ENCODE measurements at places on chromosomes 5 and 9.

DNA sequence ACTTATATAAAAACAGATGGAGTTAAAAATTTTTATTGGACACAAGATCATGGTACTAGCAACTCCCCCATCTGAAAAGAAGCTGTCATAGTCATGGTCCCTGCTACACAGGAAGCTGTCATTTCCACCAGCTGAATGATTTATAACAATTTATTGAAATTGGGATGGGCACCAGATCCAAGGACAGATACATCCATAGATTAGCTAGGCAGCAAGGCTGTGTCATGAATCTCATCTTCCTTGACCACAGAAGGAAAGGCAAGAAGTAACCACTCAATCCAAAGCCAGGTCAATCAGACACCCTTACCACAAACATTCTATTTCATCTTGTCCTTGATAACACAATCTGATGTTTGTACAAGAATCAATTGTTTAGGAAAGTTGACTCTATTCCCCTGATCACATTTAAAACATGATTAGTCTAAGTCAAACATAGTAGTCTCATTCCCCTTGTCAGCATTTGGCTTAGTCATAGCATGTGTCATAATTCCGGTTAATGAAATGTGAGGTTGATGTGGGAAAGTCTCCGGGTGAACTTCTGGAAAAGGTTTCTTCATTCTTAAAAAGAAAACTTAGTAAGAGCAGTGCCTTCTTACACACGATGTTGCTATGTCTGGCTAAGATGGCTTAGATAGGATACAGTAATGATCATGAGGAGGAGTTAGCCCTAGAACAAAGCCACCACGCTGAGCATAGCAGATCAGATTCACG lies 462.6 kb upstream of the PAPPA start:
- peak; percentile 97 for DNase-seq

- DNase-seq = no peak
These were observed 132.9 kb downstream of the PALM2AKAP2 start for GRCh38 chr9:109912726-109913460.

DNA sequence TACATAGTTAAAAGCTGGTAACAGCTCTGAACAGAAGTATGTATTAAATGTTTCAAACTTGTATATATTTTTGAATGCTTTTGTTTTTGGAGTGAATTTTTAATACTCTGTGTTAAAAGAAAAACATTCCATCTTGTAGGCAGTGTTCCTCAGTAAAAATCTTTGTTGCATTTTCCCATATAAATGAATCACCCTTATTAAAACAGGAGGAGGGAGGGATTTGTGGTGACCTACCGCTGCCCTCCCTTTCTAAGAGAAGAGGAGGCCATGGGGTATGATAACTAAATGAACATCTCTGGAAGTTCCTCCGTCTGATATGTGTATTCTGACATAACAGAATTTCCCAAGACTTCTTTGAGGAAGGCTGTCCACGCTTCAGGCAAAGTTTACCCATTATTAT lies 53.4 kb downstream of the INIP start:
- peak; percentile 31 for DNase-seq

DNA sequence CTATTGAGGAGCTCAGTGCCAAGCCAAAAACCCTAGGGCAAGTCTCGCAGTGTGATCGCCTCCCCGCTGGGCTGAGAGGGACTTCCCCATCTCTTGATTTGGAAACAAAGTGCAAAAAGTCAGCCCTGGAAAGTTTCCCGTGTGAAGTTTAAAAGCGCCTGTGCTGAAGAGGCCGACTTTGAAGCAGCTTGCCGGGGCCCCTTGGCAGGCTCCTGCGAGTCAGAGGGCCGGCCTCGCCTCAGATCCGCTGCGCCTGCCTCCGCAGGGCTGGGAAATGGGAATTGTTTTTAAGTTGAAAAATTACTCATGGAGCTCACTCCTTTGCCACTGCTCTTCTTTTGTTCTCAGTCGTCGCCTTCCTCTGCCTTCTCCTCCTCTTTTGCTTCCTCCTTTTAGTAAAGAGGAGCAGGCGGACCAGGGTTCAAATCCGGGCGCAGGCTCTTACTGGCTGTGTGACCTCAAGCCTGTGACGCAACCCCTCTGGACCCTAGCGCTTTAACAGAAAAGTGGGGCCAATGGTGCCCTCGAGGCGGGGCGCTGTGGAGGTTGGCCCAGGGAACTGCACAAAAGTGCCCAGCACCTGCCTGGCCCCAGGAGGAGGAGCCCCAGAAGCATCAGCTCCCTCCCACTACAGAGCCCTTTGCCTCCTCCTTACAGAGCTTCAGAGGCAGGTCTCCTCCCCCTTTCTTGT lies 14.7 kb upstream of the LHX2 start:
- peak; percentile 26 for DNase-seq

DNA sequence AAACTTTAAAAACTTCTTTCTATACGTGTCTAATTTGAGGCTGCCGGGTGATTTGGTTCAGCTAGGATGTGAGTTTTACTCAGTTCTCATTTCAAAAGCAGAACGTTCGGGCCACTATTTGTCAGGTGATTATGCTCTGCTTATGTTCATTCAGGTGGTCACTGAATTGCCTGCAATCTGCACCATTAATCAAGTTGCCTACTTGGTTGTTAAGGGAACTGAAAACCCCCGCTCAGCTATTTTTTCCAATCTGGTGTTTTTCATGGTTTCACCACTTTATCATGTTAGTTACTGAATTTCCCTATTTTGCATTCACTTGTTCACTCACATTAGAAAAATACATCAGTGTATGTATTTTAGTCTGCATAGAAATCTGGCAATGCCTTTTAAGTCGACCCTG lies 523.0 kb downstream of the CSNK1G3 start:
- DNase-seq = no peak

GRCh38 chr9:134829356-134829937 lies 51.2 kb upstream of the FCN2 start:
- no peak for DNase-seq

DNA sequence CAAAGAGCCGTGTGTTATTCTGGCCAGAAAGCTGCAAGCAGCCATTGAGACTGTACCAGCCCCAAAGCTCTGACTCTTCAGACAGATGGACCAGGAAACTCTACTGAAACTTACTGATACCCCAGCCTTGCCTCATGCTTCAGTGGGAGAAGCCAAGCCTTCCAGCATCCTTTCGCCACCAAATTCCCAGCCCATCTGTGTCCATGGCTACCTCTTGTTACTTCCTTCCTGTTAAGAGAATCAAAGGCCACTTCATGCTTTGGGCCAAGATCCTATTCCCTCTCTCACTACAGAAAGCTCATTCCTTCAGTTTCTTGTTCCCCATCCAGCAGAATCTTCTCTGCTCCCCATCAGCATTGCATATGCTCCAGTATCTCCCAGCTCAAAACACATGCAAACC lies 46.9 kb upstream of the FREM1 start:
- DNase-seq = no peak

GRCh38 chr5:33834334-33834733 lies 57.5 kb downstream of the ADAMTS12 start:
- DNase-seq = peak; percentile 91

DNA sequence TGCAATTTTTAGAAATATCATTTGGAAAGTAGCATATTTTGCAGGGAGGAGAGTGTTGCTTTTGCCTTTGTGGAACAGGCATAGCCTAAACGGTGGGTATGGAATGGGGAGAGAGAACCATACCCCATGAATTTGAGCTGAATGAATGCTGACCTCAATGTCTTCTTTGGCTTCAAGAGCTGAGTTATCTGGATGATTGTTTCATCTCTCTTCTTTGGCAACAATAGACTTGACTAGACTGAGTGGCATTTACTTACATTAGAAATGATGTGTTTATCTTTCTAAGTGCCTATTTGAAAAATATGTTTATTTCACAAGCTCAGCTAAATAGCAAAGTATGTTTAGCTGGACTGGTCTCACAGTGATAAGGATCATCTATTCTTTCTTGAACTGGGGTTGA lies 42.8 kb downstream of the SPEF2 start:
- DNase-seq = no peak

- DNase-seq = peak; percentile 85
These were observed 66.1 kb upstream of the ADRA1B start for GRCh38 chr5:159850160-159850559.

GRCh38 chr9:13186091-13186490 lies 93.4 kb downstream of the MPDZ start:
- no peak for DNase-seq

DNA sequence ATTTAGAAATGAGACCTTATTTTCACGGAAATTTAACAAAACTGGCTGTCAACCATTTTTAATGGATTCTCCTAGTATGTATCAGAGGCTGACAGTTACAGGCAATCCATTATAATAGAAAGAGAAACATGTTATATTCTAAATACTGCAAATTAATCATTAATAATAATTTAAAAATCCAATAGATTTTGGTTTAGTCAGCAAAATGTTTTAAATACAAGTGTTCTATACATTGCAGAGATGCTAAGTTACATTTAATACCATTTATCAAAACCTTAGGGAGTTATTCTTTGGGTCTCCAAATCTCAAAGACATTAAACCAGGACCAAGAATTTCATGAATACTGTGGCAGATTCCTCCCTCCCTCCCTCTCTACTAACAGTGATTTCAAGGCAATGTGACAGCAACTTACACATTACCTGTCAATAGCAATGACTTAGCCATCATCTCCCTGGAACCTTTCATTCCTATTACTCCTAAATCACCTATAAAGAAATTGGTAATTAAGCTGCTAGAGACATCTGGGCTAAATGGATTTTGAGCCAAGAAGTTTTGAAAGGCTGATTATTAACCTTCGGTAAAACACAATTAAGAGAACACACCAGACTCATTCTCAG lies 768.5 kb upstream of the DMAC1 start:
- DNase-seq = no peak

GRCh38 chr9:107284636-107285035 lies 1.6 kb downstream of the RAD23B start:
- no peak for DNase-seq

DNA sequence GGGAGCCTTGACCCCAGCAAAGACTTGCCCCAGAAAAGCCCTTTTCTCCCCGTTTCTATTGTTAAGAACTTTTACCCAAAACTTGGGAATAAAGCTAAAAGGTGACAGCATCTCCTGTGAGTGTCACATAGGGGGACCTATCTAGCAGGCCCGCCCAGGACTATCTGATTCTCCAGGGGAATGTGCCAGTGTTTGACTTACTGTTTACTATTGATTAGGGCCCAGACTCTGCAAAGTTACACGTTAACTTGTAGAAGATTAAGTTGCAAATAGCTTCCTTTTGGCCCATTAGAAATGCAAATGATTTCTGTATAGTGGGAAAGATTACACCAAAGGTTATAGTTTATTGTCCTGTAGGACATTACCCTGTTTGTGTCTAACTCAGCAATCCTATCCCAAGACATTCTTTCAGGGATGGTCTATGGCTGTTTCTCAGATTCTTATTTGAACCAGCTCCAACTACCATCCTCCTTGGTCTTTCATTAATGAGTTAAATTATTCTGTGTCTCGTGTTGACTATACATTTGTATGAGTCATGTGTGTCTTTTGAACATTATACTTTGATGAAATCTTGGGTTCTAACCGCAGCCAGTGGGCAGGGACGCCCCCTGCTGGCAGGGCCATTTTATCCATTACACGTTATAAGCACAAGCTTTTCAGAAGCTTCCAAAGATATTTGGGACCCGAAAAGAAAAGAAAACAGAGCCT lies 60.7 kb downstream of the HRH2 start:
- DNase-seq = peak; percentile 39

- peak; percentile 89 for DNase-seq
These were observed 7.8 kb upstream of the ANXA1 start for GRCh38 chr9:73143711-73144328.

DNA sequence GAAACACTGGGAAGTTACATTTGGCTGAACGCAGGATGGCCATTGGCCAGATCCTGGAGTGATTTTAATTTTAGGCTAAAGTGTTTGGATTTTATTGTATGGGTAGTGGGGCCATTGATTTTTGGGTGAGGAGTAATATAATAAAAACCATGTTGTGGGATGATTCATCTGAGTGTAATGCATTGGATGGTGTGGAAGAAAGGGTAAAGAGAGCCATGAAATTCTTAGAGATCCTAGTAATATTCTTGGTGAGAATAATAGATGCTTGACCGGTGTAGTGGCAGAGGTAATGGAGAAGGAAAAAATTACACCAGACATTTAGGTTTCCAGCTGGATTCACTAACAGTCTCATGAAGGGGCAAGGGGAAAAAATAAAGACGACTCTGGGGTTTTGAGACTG lies 158.1 kb downstream of the NPR3 start:
- DNase-seq = peak; percentile 82

- no peak for DNase-seq
These were observed 5.2 kb downstream of the SHROOM1 start for GRCh38 chr5:132825033-132825833.

GRCh38 chr5:72468024-72468423 lies 39.2 kb downstream of the ZNF366 start:
- peak; percentile 78 for DNase-seq

GRCh38 chr5:161167016-161167767 lies 315.2 kb upstream of the ATP10B start:
- DNase-seq = no peak

- no peak for DNase-seq
These were observed 98.6 kb upstream of the DAP start for GRCh38 chr5:10859393-10860195.

- no peak for DNase-seq
These were observed 80.1 kb downstream of the FBXW11 start for GRCh38 chr5:171926311-171926710.

- no peak for DNase-seq
These were observed 31.9 kb upstream of the ZNF354A start for GRCh38 chr5:178762391-178762790.

GRCh38 chr9:78292716-78293497 lies 4.0 kb upstream of the PSAT1 start:
- DNase-seq = no peak

- no peak for DNase-seq
These were observed 194.3 kb downstream of the PALM2AKAP2 start for GRCh38 chr9:109974143-109974917.

DNA sequence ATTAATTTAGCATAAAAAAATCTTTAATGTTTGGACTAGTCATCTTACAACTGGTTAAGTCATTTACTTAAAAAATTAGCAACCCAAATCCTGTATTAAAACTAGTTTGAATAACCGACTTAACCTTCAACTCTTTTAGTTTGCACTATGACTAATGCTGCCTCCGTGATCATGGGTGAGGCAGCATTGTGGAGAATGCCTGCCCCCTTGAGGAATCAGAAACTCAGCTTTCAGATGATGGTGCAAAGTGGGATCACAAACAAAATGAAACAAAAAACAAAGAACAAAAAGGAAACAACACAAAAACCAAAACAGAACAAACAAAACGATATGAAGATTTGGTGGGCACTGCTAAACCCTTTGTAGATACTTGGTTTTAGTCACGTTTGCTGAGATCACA lies 127.0 kb upstream of the PALM2AKAP2 start:
- DNase-seq = peak; percentile 52

DNA sequence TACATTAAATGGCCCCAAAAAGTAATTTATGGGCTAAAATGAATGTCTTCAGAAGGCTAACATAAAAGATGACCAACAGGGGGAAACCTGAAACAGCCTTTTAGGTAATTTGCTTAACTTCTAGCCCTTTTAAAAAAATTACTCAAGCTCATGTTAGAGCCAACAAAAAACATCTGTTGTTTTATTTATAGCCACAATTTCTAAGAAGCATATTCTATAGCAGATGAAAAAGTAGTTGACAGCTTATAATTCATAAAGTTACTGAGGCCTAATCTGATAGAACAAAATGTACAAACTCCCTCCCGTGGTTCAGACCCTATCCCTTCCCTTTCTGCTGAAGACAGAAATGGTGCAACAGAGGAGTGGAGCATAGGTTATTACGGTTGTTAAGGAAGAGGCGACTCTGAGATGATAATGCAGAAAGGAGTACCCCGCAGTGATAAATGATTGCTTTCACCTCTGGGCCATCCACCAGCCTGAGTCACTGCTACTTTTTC lies 46.1 kb downstream of the PIK3R1 start:
- no peak for DNase-seq

- DNase-seq = no peak
These were observed 48.8 kb downstream of the SLC6A7 start for GRCh38 chr5:150238646-150239045.

All from EL (cell line).